ENCODE measurements at places on chromosomes 16 and 17.

DNA sequence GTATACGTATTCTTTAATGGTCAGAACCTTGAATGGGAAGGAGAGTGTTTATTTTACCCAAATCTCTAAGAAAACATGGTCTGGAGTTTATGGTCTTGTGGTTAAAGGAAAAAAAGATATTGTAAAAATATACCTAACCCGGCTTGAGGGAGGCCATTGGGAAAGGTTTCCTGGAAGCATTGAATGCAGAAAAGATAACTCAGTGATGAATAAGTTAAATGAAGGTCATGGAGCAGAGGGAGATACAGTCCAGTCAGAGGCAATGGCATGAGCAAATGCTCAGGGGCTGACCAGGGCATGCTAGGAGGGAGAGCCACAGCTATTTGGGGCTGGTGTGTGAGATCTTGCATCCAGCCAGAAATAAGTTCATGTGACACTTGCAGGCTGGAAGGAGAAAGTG lies 430.4 kb upstream of the CDH5 start:
- DNase-seq = no peak

DNA sequence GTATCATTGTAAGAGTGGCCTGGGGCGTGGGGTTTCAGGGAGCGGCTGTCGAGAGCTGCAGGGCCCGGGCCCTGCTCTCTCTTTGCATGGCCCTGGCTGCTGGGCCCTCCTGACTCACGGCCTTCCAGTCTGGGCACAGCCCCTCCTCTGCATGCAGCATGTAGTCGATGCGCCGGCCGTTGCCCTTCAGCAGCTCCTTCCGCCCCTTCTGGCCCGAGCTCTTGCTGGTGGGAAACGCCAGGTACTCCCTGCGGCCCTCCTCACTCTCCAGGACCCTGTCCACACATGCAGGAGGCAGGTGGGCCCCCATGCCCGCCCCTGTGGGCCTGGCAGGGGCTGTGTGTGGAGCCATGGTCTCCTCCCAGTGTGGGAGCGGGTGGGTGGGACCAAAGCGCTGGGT lies 50.7 kb downstream of the PRMT7 start:
- no peak for DNase-seq

DNA sequence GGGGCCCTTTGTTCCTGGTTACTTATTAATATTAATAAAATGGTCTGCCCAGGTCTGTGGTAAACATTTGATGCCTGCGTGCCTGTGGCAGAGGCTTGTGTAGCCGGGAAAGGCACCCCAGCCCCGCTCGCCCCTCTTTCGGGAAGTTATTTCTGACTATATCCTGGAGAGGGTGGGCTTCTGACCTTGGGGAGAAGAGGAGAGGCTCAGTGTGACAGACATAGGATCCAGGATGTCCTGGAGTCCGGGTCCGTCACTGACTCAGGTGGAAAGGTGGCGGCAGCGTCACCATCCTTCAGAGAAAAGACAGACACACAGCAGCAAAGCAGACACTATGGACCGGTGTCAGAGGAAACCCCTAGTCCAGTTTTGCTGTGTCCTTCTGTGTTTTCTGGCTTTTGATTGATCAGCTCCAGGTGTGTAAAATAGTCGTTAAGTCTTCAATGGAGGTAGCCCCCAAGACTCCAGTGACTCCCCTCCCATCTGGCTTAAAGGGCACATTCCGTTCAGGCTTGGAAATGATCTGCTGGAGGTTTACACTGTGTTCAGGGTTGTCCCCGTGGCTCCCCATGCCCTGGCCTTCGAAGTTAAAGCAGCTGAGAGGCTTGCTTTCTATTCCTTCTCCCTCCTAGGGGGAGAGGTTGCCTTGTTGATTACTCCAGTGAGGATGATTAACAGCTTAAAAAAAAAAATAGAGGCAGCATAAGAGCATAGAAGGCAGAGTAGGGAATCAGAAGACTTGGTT lies 81.6 kb downstream of the CCDC182 start:
- DNase-seq = no peak

GRCh38 chr16:30065943-30066760 lies 592 bp downstream of the ALDOA start:
- no peak for DNase-seq

- peak; percentile 26 for DNase-seq
These were observed 508.1 kb downstream of the HAPSTR1 start for GRCh38 chr16:9599415-9600120.

DNA sequence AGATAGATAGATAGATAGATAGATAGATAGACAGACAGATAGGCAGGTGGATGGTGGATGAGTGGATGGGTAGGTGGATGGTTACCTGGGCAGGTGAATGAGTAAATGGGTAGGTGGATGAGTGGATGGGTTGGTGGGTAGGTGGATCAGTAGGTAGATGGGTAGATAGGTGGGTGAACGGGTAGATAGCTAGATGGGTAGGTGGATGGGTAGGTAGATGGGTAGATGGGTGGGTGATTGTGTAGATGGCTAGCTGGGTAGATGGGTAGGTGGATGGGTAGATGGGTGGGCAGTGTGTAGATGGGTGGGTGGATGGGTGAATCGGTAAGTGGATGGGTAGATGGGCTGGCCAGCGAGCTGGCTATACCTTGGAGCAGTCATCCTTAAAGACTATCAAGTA lies 21.8 kb upstream of the LRRC37A3 start:
- DNase-seq = no peak

- DNase-seq = no peak
These were observed 37.7 kb downstream of the USP32 start for GRCh38 chr17:60354223-60354622.

DNA sequence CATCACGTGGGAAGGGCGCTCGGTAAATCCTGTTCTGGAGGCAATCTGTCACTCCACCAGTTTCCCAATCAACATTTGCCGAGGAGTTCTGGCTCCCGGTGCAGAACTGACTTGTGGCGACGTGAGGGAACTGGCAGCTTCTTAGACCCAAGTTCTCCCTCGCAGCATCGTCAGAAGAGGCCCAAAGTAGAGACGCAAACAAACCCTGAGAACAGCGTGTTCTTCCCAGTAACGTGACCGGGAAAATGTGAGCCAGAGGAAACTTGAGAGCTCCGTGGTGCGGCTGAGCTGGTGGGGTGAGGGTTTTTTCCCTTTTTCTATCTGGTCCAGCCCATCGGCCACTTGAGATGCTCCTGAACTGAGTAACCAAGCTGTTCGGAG lies 158.9 kb upstream of the CACNG5 start:
- no peak for DNase-seq

- no peak for DNase-seq
These were observed 55.0 kb upstream of the METRNL start for GRCh38 chr17:83024218-83024971.

GRCh38 chr16:12160815-12161550 lies 184.4 kb downstream of the SNX29 start:
- DNase-seq = no peak

- peak; percentile 7 for DNase-seq
These were observed 82.0 kb upstream of the PLCG2 start for GRCh38 chr16:81696961-81697615.

DNA sequence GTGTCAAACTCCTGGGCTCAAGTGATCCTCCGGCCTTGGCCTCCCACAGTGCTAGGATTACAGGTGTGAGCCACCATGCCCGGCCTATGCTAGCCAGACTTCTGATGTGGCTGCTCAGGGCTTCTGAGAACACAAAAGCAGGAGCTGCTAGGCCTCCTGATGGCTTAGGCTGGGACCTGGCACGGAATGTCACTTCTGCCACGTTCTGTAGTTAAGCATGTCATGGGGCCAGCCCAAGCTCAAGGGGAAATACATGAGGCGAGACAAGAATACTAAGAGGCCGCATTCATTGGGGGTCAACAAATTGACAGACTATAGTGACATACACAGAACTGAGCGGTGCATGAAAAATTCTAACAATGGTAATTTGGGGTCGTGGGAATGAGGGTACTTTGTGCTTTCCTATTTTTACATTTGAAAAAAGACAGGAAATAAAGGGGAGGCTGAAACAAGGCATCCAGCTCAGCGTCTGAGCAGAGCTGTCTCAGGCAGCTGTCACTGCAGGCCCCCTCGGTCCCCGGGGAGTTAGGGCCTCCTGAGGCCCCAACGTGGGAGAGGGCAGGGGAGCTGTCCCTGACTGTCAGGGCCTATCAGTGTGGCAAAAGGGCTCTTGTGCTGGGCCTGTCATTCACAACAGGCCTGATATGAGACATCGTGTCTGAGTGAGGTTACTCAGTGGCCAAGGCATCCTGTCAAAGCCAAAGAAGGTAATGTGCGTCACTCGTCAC lies 26.4 kb downstream of the CFAP20 start:
- DNase-seq = no peak

GRCh38 chr17:15262291-15263205 lies 2.6 kb downstream of the PMP22 start:
- DNase-seq = no peak

DNA sequence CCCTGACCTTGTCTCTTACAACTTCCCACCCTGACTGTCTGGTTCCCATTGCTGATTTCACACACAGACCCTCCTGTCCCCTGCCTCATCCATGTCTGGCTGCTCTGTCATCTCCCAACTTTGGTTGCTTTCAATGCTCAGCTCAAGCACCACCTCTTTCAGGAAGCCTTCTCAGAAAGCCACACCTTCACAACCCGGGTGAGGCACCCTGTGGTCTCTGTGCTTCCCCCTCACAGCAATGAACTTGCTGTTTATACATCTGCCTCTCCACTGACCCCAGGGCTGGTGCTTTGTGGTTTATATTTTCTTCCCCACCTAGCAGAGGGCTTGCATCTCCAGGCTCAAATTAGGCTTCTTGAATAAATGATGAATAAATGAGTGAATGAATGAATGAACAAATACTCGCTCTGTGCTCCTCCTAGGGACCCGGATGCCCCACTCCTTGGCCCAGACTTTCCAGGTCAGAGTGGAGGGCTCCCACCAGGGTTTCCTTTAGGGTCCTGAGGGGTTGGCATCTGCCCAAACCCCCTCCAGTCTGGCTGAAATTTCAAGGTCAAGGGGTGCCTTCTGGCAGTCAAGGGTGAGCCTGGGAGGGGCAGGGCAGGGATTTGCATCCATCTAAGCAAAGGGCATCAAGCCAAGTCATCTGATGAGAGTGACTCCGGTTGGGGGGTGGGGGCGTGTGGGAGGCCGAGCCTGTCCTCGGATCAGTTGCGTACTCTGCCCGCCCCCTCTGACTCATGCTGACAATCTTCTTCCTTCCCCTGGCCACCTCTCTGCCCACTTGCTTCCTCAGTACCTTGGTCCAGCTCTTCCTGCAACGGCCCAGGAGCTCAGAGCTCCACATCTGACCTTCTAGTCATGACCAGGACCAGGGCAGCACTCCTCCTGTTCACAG lies at the start of gene ITGAX:
ITGAX (plus strand) TSS at position 783 of the 898 bp plus-strand sequence; CDS start at position 862, 79 bp downstream.
- DNase-seq = no peak

DNA sequence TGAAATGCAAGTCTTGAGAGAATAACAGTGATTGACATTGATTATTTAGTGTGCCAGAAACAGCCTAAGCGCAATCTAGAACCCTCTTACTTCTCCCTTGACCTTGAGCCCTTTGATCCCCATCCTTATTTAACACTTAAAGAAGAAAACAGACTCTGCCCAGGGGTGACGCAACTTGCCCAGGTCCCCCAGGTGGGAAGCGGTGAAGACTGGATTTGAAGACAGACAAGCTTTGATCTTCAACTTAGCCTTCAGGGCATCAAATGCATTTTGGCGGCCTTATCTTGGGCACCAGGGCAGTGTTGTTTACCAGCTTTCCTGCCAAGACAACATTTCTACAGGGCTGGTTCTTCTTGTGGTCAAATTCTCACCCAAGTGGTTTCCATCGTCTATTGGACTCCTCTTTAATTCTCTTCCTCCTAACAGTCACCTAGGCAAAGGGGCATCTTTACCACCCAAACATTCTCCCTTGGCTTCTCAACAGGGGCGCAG lies 8.9 kb upstream of the CIITA start:
- DNase-seq = no peak

- DNase-seq = peak; percentile 21
These were observed 10.3 kb upstream of the IGFBP4 start for GRCh38 chr17:40432864-40433528.

DNA sequence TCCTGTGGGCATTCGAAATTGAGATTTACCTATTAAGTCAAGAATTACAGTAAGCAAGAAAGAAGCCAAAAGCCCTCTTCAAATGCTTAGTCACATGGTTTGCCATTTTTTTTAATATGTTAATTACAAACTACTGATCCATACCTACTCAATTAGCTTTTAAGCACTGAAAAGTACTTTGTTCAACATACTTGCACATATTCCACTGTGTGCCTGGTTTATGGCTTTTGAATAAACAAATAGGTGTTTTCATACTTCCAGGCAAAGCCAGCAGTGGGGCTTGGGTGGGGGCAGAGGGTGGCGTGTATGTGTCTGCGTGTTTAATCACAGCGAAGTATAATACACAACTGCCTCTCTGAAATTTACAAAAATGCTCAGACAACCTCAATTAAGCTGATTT lies 51.4 kb downstream of the GAS7 start:
- no peak for DNase-seq

GRCh38 chr17:73625991-73626673 lies 18.1 kb downstream of the SDK2 start:
- DNase-seq = no peak

DNA sequence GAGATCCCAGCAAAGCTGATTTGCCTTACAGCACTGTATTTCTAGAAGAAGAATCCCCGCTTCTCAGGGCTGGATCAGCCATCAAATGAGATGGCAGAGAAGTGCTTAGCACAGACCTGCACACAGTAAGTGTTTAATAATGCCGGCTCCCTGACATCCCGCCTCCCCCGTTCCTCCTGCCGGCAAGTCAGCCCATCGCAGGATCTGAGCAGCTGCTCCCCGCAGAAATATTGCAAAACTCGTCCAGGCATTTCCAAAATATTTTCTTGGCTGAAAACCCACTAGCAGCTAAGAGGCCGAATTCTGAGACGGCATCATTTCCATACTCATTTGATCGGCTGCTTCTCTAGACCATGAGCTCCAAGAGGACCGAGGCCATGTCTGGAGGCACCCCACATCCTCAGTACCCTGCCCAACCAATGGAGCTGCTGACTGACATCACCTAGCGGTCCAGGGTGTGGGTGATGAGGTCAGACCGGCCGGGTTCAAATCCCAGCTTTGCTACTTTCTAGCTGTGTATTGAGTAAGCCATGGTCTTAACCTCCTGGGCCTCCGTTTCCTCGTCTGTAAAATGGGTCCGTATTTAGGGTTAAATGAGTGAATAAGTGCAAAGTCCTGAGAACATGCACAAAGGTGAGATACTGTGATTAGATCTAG lies 251.5 kb downstream of the KATNIP start:
- DNase-seq = peak; percentile 26

DNA sequence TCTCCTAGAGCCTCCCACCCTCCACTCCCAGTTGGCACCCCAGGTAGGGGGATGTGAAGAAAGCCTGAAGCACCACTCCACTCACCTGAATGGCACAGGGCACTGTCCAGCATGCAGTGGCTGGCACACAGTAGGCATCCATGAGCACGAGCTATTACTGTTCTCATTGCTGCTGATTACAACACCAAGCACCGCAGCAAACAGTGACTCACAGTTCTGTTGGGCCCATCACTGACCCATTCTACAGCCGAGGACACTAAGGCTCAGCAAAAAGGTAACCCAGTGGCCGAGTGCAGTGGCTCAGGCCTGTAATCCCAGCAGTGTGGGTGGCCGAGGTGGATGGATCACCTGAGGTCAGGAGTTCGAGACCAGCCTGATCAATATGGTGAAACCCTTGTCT lies 2.7 kb downstream of the ZSCAN10 start:
- DNase-seq = no peak

- DNase-seq = no peak
These were observed 78.9 kb downstream of the CNGB1 start for GRCh38 chr16:57892041-57892440.

Measured in NCI-H1694 treated with DMSO at 0.1 percent for 48 hours (cell line).